ENCODE measurements at places on chromosomes 6 and 20.

GRCh38 chr20:9574181-9574580, 59.8 kb downstream of the LAMP5 start:
- no peak overlapping the region for H3K4me3 ChIP-seq
- no peaks in the 10 kb centered on the region for H3K4me1 ChIP-seq
- no peak overlapping the region for H3K27ac ChIP-seq
- H3K36me3 ChIP-seq: no peaks in the 10 kb centered on the region

- H3K27me3 ChIP-seq: no peaks in the 10 kb centered on the region
- H3K27ac ChIP-seq: no peak overlapping the region
- H3K4me3 ChIP-seq: no peak overlapping the region
- H3K4me1 ChIP-seq: no peaks in the 10 kb centered on the region
- no peak for DNase-seq
Observed at GRCh38 chr20:20415321-20415720, 47.4 kb downstream of the INSM1 start.

DNA sequence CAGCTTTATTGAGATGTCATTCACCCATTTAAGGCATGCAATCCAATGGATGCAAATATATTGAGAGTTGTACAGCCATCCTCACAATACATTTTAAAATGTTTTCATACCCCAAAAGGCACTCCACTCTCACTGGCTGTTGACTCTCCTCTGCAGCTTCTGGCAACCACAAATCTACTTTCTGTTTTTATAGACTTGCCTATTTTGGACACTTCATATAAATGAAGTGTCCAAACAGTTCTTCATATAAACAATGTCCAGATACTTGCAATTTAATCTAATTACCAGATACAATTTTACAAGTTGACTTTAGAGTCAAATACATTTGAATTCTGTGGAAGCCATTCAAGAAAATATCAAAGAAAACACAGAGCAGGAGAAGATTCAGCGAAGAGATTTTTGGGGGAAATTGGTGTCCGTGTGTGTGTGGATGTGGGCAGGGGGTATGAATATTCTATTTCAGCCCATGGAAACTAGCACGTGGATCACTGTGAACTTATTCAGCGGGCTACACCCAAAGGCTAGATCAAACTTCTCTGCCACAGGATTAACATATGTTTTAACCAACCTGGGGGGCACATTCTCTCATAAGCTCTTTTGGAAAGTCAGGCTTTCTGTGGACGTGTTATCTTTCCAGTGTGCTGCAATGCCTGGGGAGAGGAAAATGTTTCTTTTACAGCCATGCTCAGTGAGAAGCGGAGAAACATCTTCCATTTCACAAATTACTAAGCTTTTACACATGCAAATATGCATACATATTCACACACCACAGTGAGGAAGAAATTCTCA, 73.9 kb downstream of the PLG start:
- H3K4me3 ChIP-seq: no peak overlapping the region
- H3K27ac ChIP-seq: no peak overlapping the region
- H3K4me1 ChIP-seq: no peaks in the 10 kb centered on the region
- no peak for DNase-seq

GRCh38 chr20:46998477-46999240, 104.0 kb downstream of the EYA2 start:
- DNase-seq: no peak
- no peak overlapping the region for H3K4me3 ChIP-seq
- H3K27me3 ChIP-seq: peaks cover 16% of the 10 kb centered on the region
- H3K27ac ChIP-seq: no peak overlapping the region
- no peaks in the 10 kb centered on the region for H3K4me1 ChIP-seq

DNA sequence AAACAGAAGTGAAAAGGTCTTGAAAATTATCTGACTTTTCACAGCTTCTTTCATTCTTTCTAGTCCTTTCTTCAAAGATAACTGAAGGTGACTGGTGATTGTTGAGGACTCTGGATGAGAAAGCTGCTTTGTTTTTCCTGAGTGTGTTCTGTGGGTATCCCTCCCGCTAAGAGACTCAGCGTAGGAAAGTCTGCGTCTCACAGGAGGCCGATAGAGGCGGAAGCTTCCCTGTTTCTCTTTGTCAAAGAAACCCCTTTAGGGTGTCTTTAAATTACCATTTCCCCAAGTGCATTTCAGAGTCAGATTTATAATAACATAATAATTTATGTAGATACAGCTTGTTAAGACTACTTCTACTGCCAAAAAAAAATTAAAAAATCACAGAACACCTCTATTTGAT, 31.2 kb upstream of the IRF4 start:
- H3K4me3 ChIP-seq: no peak overlapping the region
- H3K27ac ChIP-seq: no peak overlapping the region
- H3K4me1 ChIP-seq: peaks cover 16% of the 10 kb centered on the region
- DNase-seq: no peak

DNA sequence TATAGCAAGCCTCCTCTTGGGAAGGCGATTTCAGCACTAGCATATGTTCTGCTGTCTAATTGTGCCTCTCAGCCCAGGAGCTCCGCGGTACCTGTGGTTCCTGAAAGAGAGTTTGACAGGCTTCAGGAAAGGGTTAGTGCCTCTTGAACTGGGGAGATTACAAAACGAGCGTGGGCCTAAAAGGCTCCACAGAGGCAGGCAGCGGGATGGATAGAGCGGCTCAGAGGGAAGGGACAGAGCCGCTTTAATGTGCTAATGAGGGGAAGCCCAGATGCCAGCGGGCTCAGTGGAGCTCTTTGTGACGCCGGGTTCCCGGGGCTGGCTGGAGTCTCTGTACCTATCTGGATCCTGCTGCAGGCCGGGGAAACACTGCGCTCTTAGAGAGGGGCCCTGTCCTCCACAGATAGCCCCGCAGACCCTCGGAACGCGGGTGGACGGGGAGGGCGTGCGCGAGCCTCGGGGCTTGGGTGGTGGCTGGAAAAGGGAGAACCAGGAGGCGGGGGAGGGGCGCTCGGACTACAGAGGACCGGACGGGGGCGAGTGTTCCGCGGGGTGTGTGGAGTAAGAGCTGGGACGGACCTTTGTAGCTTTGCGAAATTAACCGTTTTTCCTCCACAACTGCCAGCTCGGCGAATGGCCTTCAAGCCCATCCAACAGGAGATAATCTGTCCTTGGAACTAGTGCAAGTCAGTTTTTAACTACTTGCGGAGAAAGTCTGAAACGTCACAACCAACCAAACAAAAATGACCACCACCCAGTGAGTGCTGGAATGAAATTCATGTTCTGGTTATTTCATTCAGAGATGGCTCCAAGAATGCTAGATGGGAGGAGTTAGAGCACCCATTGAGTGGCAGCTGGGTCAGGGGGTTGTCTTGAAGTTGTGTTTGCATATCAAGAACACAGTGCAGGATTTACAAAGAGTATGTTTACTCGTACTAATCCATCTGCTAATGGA, 13.0 kb downstream of the SLC35F1 start:
- peaks cover 12% of the 10 kb centered on the region for H3K27me3 ChIP-seq
- H3K27ac ChIP-seq: no peak overlapping the region

DNA sequence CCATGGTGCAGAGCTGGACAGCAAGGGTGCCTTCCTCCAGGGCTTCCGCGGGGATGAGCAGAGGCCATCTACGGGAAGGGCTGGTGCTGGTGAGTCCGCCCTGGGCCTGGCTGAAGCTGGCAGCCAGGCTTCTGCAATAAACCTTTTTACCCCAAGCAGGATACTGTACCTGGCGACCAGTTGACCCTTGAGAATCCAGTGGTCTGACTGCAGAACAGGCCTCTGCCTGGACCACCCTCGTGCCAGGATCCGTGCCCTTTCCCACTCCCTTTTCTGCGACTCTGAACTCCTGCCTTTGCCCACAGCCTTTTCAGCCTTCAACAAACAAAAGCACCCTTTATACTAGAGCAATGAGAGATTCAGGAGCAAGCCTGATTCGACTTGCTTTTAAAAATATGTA, 18.9 kb downstream of the CDH26 start:
- no peak overlapping the region for H3K4me3 ChIP-seq
- no peaks in the 10 kb centered on the region for H3K27me3 ChIP-seq
- DNase-seq: no peak
- no peaks in the 10 kb centered on the region for H3K36me3 ChIP-seq
- no peak overlapping the region for H3K27ac ChIP-seq
- H3K4me1 ChIP-seq: no peaks in the 10 kb centered on the region

- H3K4me1 ChIP-seq: no peaks in the 10 kb centered on the region
- H3K36me3 ChIP-seq: no peaks in the 10 kb centered on the region
- no peak overlapping the region for H3K27ac ChIP-seq
- peaks cover 2% of the 10 kb centered on the region for H3K27me3 ChIP-seq
- DNase-seq: no peak
Observed at GRCh38 chr6:40411881-40412280, 175.3 kb downstream of the LRFN2 start.

DNA sequence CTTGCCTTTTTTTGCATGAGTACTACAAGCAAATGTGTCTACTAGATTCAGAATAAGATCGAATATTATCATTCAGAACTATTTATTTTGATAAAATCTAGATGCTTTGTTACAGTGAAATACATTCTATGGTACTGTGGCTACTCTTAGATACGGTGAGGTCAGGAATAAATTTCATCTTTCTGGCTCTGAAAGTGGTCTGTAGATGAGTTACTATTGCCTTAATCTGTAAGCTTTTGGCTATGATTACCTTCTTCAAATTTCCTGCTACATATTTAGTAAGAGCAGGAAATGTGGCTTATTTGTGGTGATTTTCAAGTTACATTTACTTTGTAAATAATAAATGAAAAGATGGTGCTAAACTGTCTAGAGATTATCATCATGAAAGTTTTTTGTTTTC, 50.0 kb downstream of the SCAF8 start:
- peaks cover 24% of the 10 kb centered on the region for H3K36me3 ChIP-seq
- peaks cover 7% of the 10 kb centered on the region for H3K4me1 ChIP-seq
- DNase-seq: no peak
- H3K27ac ChIP-seq: no peak overlapping the region

DNA sequence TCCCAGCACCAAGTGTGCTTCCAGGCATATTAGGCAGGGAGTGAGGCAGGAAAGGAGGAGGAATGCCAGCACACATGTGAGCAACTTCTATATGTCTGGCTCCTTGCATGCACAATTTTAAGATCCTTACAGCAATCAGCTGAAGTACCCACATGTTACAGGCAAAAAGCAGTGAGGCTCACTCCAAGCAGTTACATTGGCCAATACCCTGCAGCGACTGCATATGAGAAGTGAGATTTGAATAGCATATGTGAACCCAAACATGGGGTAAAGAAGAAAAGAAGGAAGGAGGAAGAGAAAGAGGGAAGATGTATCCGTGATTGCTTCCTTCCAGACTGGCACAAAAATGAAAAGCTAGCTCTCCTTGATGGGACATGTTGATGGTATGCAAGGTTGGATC, 193.6 kb downstream of the PTPRT start:
- no peaks in the 10 kb centered on the region for H3K4me1 ChIP-seq
- H3K27ac ChIP-seq: no peak overlapping the region
- DNase-seq: no peak
- H3K4me3 ChIP-seq: no peak overlapping the region

DNA sequence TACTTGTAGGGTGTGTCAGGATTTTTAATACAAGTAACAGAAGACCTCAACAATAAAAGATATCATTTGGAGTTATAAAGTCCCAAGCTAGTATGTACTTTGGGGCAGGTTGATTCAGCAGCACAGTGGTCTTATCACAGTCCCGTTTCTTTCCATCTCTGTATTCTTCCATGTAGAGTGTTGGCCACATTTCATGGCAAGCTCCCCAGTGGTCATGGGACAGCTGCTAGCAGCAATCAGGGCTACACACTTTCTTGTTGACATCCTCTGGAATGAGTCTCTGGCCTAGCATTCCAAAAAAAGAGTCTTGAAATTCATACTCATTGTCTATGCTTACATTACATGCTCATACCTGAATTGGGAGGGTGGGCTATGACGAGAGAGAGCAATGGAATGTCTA, 53.2 kb downstream of the SOBP start:
- H3K27ac ChIP-seq: no peak overlapping the region
- H3K27me3 ChIP-seq: peaks cover 3% of the 10 kb centered on the region
- no peaks in the 10 kb centered on the region for H3K4me1 ChIP-seq
- H3K4me3 ChIP-seq: no peak overlapping the region

DNA sequence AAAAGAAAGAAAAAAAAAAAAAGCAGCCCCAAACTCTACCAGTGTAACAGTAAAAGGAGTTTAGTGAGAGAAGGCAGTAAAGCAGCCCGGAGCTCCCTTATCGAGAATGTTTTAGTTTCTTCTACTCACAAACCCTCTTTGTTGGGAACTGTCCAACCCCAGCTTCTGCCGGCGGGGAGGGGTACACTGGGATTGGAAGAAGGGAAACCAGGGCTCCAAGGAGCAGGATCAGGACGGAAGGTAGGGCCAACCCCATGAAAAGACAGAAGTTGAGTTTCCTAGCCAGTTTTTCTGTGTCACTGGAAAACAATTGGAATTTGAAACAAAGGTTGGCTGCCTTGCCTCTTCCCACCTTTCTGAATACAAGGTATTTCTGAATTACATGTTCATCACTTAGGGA, 66.0 kb downstream of the KIZ start:
- H3K36me3 ChIP-seq: no peaks in the 10 kb centered on the region
- H3K27ac ChIP-seq: no peak overlapping the region
- H3K4me3 ChIP-seq: no peak overlapping the region
- DNase-seq: no peak
- no peaks in the 10 kb centered on the region for H3K4me1 ChIP-seq
- H3K27me3 ChIP-seq: no peaks in the 10 kb centered on the region

DNA sequence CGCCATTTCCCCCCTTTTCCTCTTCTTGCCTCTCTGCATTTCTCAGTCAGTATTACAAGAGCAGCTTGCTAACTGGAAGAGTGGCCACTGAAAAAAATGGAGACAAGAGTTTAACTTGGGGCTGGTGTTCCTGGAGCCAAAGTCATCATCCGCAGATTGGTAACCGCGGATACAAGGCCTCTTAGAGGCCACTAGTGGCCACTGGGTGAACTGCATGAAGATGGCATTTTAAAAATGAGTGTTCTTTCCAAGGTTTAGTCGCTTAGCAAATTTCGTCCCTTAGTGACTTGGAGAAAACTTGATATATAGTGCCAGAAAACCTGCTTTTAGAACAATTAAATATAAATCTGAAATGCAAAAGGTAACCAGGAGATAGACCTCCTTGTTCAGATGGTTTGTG, 4.8 kb downstream of the F13A1 start:
- no peak overlapping the region for H3K4me3 ChIP-seq
- H3K4me1 ChIP-seq: no peaks in the 10 kb centered on the region
- peaks cover 15% of the 10 kb centered on the region for H3K27me3 ChIP-seq
- DNase-seq: no peak
- H3K36me3 ChIP-seq: no peaks in the 10 kb centered on the region

- no peak for DNase-seq
- H3K4me3 ChIP-seq: no peak overlapping the region
Observed at GRCh38 chr6:116741571-116741970, 23.9 kb downstream of the FAM162B start.

GRCh38 chr20:58697867-58698703, 5.5 kb downstream of the NPEPL1 start:
- peaks cover 19% of the 10 kb centered on the region for H3K4me1 ChIP-seq
- H3K27me3 ChIP-seq: no peaks in the 10 kb centered on the region
- H3K27ac ChIP-seq: no peak overlapping the region
- no peak overlapping the region for H3K4me3 ChIP-seq
- H3K36me3 ChIP-seq: peaks cover 34% of the 10 kb centered on the region

Data from T-cell (primary cell).